Esophagus squamous epithelium (tissue), 5 donors: ENCODE measurements at places on chromosomes 12 and 14.

DNA sequence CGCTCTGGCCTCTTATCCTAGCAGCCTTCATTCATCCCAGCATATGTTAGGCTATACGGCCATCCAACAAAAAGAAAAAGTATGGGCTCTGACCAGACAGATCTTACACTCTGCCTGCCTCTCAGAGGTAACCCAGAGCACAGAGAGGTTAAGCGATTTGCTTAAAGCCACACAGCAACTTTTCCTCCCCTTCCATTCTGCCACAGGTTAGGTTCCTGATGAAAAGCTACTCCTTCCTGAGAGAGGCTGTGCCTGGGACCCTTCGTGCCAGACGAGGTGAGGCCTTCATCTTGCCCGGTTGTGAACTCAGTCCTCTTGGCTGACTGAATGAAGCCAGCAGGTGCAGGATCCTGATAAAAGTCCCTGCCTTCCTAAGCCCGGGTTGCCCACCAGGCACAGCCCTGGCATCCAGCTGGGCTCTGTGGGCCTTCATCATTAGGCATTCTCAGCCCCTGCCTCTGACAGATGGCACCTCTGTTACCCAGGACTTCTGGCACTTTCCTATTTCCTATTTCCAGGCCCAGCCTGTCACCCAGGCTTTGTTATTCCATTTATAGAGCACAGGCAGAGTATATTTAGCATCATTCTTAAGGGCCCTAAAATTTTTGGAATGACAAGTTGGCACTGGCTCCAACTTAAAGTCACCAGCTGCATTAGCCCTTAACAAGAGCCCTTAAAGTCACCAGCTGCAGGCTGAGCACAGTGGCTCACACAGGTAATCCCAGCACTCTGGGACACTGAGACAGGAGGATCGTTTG lies 12.8 kb downstream of the SOAT2 start:
- DNase-seq = no peak

DNA sequence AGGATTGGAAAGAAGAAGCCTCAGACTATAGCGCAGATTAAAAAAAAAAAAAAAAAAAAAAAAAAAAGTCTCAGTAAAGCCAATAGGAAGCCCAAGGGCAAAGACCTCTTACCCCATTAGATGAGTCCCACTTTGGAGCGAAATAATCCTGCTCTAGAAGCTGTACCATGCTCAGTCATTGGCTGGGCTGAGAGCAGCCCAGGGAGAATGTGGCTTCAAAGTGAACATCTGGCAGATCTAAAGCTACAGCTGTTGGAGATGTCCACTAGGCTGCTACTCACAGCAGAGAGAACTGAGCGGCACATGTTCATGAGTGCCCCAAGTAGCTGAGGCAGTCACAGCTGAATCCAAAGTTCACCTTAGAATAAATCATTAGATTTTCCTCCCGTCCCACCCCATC lies 560.9 kb downstream of the MED13L start:
- DNase-seq = no peak

DNA sequence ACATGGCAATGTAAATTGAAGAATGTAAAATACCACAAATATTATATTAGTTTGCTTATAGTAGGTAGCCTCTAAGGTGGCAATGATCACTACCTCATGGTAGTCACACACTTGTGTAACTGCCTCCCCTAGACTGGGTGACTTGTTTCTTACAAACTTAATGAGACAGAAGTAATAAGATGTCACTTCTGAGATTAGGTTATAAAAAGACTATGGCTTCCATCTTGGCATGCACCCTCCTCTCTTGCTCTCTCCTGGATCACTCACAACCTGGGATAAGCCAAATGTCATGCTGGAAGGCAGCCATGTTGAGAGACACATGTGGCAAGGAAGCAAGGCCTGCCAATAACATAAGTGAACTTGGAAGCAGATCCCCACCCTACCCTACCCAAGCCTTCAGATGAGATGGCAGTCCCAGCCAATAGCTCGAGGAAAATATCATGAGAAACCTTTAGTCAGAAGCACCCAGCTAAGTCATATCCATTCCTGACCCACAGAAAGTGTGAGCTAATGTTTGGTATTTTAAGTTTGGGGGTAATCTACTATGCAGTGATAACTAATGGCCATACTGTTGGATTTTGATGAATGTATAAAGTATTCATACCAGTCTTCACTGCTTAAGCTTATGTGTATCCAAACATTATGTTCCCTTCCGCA lies 43.3 kb downstream of the PPP1R12A start:
- no peak for DNase-seq

DNA sequence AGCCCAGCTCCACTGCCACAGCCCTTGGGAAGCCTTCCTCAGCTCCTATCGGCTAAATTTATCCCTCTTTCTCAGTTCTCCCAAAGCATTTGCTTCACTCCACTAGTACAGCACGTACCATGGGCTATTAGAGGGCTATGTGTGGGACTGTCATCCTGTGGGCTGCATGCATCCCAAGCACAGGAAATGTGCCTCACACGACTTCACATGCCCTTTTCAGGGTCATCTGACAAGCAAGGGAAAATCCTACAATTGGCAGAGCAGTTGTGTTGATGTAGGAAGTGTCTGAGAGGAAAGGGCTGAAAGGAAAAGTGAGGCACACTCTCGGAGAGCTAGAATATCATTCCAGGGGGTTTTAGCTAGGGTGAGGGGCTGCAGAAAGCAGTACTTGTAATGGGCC lies 47.6 kb downstream of the NINJ2 start:
- DNase-seq = no peak

DNA sequence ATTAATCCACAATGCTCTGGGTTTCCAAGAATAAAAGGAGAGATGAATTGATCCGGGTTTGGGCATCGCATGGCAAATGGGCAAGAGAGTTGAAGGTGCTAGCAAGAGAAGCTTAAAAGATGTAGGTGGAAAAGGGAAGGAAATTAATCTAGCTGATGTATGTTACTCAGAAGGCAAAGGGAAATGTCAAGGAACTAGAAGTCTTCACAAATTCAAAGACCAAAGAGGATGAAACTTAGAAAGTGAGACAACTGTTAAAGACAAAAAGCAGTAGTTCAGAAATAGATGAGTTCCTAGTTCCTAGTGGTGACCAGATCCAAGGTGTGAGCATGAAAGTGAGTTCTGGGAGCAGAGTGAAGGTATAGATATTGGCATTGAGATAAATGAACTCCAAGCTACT lies 228.3 kb downstream of the SEC23A start:
- DNase-seq = no peak

- DNase-seq = no peak
Observed at GRCh38 chr12:99649551-99649950, 2.0 kb downstream of the GARIN6 start.

- no peak for DNase-seq
Observed at GRCh38 chr12:71069311-71069710, 88.5 kb downstream of the TSPAN8 start.
